ENCODE measurements at places on chromosomes 1 and 21.

DNA sequence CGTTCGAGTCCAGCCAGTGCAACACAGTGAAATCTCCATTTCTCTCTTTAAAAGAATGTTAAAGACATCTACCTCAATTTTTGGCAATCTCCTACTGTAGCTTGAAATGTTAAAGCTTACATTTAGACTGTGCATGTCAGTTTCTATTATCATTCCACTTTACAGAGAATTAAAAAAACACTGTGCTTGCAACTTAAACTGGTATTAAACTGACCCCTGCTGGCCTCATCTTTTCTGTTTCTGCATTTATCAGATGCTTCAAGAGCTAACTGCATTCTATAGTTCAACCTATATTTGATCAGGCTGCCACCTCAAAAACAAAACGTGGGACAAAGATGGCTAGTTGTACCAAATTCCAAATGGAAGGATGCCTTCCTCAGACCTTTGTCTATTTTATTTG, 226.5 kb downstream of the SMYD3 start:
- no peak overlapping the region for H3K4me3 ChIP-seq
- H3K27ac ChIP-seq, result no peak overlapping the region
- H3K27me3 ChIP-seq, result no peaks in the 10 kb centered on the region

- DNase-seq, result no peak
- H3K27me3 ChIP-seq, result peaks cover 49% of the 10 kb centered on the region
- no peak overlapping the region for H3K4me3 ChIP-seq
- H3K4me1 ChIP-seq, result peaks cover 10% of the 10 kb centered on the region
- H3K27ac ChIP-seq, result no peak overlapping the region
- peaks cover 4% of the 10 kb centered on the region for H3K36me3 ChIP-seq
Observed at GRCh38 chr1:158154501-158154900, 26.2 kb upstream of the CD1D start.

GRCh38 chr1:170156594-170156993, 10.8 kb downstream of the NTMT2 start:
- H3K4me3 ChIP-seq, result no peak overlapping the region
- peaks cover 17% of the 10 kb centered on the region for H3K27me3 ChIP-seq
- DNase-seq, result no peak
- no peaks in the 10 kb centered on the region for H3K36me3 ChIP-seq
- no peaks in the 10 kb centered on the region for H3K4me1 ChIP-seq
- no peak overlapping the region for H3K27ac ChIP-seq

DNA sequence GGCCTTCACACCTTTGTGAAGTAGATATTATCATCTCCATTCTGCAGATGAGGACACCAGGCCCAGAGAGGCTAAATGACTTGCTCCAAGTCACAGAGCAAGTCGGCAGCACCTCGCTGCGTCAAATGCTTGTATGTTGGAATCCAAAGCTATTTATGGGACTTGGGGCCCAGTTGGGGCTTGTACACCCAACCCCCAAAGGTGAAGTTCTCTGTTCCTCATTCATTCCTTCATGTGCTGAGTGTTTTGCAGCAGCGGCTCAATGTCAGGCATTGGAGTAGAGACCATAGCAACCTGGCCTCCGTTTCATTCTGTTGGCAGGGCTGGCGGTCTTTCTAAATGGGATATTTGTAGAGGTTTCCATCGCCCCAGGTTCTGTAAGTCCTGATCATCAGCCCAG, 113.4 kb upstream of the SLC25A33 start:
- peaks cover 33% of the 10 kb centered on the region for H3K36me3 ChIP-seq
- peaks cover 31% of the 10 kb centered on the region for H3K4me1 ChIP-seq
- H3K27ac ChIP-seq, result peak overlapping the region; percentile 72
- H3K27me3 ChIP-seq, result peaks cover 27% of the 10 kb centered on the region
- no peak for DNase-seq

DNA sequence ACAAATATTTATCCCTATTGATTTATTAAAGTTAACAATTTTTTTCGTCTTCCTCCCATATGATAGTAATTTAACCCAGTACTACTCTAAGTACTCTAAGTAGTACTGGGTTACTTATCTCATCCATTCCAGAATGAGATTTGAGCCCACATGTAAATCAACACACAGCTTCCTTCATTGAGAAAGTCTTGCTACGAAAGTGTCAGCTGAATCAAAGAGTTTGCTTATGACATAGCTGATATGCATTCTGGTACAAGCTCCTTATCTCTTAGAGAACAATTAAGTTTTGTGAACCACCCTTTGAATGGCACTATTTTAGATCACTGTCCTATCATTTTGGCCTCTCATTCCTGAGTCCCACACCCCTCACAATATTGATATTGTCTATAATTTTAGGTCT, 2.4 kb upstream of the SLC44A3 start:
- no peaks in the 10 kb centered on the region for H3K4me1 ChIP-seq
- H3K36me3 ChIP-seq, result no peaks in the 10 kb centered on the region
- no peak overlapping the region for H3K4me3 ChIP-seq
- DNase-seq, result no peak

- no peak overlapping the region for H3K27ac ChIP-seq
- H3K4me1 ChIP-seq, result no peaks in the 10 kb centered on the region
- H3K4me3 ChIP-seq, result no peak overlapping the region
- H3K27me3 ChIP-seq, result no peaks in the 10 kb centered on the region
- DNase-seq, result no peak
Observed at GRCh38 chr1:61183471-61184039, 101.2 kb downstream of the NFIA start.

- peak overlapping the region; percentile 88 for H3K27ac ChIP-seq
- peaks cover 33% of the 10 kb centered on the region for H3K4me1 ChIP-seq
- peaks cover 2% of the 10 kb centered on the region for H3K27me3 ChIP-seq
- peaks cover 58% of the 10 kb centered on the region for H3K36me3 ChIP-seq
Observed at GRCh38 chr1:39026866-39027507, 837 bp downstream of the NDUFS5 start.

GRCh38 chr1:110615548-110616130, 9.5 kb upstream of the KCNA2 start:
- no peak overlapping the region for H3K27ac ChIP-seq
- H3K27me3 ChIP-seq, result no peaks in the 10 kb centered on the region

DNA sequence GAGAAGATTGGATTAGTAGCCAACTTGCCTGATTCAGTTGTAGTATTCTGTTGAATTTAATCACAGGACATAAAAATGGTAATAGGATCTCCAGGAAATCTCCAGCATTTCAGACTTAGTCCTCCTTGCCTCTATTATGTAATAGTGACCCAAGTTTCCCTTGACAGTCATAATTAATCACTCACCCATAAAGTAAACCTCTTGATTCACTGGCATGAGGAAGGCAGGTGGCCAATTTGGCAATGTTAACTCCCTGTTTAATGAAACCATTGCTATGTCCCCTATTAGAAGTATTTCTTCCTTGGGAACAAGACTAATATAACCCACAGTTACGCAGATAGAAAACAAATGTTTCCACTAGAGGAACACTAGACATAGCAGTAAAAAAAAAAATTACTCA, 604.8 kb upstream of the CXADR start:
- H3K4me3 ChIP-seq, result no peak overlapping the region
- H3K36me3 ChIP-seq, result no peaks in the 10 kb centered on the region
- H3K27me3 ChIP-seq, result no peaks in the 10 kb centered on the region

DNA sequence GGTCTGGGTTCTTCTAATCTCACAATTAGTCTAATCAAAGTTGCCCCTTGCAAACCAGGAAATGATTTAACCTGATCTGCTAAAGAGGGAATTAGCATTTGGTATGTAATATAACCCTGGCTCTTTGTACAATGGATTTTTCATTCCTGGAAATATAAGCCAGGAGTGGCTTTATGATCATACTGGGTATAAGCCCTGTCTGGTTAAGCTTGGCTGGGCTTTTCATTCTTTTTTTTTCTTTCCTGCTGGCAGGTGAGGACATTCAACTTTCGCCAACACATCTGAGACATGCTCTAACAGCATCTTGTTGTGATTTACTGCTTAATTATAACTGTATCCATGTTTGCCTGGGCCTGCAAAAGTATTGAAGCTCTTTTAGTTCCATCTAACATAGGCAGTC, 20.4 kb upstream of the SDE2 start:
- H3K4me3 ChIP-seq, result no peak overlapping the region
- no peak for DNase-seq
- H3K27me3 ChIP-seq, result peaks cover 10% of the 10 kb centered on the region
- no peak overlapping the region for H3K27ac ChIP-seq
- H3K4me1 ChIP-seq, result no peaks in the 10 kb centered on the region
- H3K36me3 ChIP-seq, result no peaks in the 10 kb centered on the region

DNA sequence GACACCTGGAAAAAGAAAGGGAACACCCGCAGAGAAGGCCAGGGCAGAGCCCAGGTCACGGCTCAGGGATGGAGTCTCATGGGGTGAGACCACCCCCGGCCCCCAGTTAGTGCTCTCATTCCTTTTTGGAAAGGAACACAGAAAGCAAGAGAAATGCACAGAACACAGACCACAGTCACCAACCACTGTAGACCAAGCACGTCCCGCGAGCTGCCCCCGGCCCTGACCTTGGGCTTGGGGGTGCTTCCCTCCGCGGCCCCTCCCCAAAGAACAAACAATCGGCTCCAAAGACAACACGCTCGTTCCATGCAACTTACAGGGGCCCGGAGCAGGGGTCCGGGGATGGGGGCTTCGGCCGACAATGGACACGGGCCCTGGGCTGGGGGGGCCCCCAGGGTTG, 12.8 kb downstream of the CELF3 start:
- H3K4me3 ChIP-seq, result no peak overlapping the region
- H3K4me1 ChIP-seq, result peaks cover 7% of the 10 kb centered on the region
- peaks cover 6% of the 10 kb centered on the region for H3K36me3 ChIP-seq
- DNase-seq, result no peak
- no peak overlapping the region for H3K27ac ChIP-seq

DNA sequence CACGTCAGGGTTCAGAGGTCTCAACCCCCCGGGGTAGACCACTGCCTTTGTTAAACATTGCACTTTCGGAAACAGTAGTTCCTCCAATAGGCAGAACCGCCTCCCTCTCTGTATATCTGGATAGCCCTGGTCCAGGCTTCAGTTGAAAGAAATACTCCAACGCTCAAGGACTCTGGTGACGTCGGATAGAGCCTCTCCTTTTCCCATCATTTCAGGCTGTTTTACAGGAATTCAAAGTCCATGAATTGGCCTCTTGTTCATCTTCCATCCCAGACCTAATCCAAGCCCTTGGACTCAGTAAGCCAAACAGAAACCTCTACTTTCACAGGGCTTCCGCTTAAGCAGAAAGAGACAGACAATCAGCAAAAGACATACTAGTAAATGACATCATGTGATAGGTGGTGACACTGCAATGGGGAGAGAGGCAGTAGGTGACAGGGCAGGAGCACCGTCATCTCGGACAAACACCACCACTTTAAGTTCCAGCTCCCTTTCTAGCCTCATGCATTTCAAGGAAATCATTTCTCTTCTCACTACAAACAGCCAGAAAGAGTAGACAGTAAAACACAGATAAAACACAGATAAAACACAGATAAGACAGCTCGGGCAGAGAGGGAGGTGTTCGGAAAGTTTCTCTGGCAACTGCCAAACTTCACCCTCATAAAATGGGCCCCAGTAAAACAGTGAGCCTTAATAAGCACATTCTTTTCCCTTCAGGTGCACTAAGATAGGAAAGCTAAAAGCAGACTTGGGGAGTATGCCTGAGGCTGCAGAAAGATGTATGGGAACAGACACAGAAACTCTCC, 2.3 kb upstream of the PLA2G2A start:
- DNase-seq, result no peak
- no peak overlapping the region for H3K4me3 ChIP-seq
- no peaks in the 10 kb centered on the region for H3K4me1 ChIP-seq
- no peak overlapping the region for H3K27ac ChIP-seq
- H3K36me3 ChIP-seq, result no peaks in the 10 kb centered on the region
- H3K27me3 ChIP-seq, result peaks cover 27% of the 10 kb centered on the region

- H3K27me3 ChIP-seq, result no peaks in the 10 kb centered on the region
- H3K4me3 ChIP-seq, result no peak overlapping the region
- peaks cover 36% of the 10 kb centered on the region for H3K36me3 ChIP-seq
- peaks cover 28% of the 10 kb centered on the region for H3K4me1 ChIP-seq
- no peak for DNase-seq
Observed at GRCh38 chr1:91683598-91683951, 182.9 kb downstream of the CDC7 start.
